ENCODE measurements at places on chromosomes 2 and 18. TPM values are rescaled to one million over a fixed set of nuclear protein-coding genes. Genes with fewer than 3 reads are reported as not detected.
A peak's percentile ranks its signal among the peaks of the same experiment; 100 is the strongest.

The TSPYL6 gene
- not detected for polyA plus RNA-seq

The ITGB6 gene
- 0.05 TPM for polyA plus RNA-seq

The GIGYF2 gene
- polyA plus RNA-seq, result 22.9 TPM

The SCYGR4 gene
- not detected for polyA plus RNA-seq

The CAPN14 gene
- 0.03 TPM for polyA plus RNA-seq

The CCDC68 gene
- polyA plus RNA-seq, result 0.22 TPM

The ALKAL2 gene
- not detected for polyA plus RNA-seq

The MDH1B gene
- polyA plus RNA-seq, result 0.33 TPM

The PJVK gene
- polyA plus RNA-seq, result 1.3 TPM

The KRTCAP3 gene
- polyA plus RNA-seq, result 2.1 TPM

The CHST9 gene
- polyA plus RNA-seq, result not detected

GRCh38 chr2:177816766-177817165 lies 255.8 kb downstream of the PDE11A start:
- no peaks in the 10 kb centered on the region for H3K36me3 ChIP-seq
- no peak overlapping the region for H3K4me3 ChIP-seq
- no peaks in the 10 kb centered on the region for H3K4me1 ChIP-seq
- H3K27ac ChIP-seq, result no peak overlapping the region

GRCh38 chr2:118044103-118044716 lies 30.3 kb upstream of the CCDC93 start:
- peaks cover 8% of the 10 kb centered on the region for H3K27me3 ChIP-seq
- DNase-seq, result no peak
- no peaks in the 10 kb centered on the region for H3K36me3 ChIP-seq
- peaks cover 12% of the 10 kb centered on the region for H3K4me1 ChIP-seq
- no peak overlapping the region for H3K27ac ChIP-seq
- no peak overlapping the region for H3K4me3 ChIP-seq

GRCh38 chr2:85230679-85231467 lies 96.9 kb downstream of the TGOLN2 start:
- DNase-seq, result no peak
- H3K4me3 ChIP-seq, result no peak overlapping the region
- no peaks in the 10 kb centered on the region for H3K36me3 ChIP-seq
- no peak overlapping the region for H3K27ac ChIP-seq

DNA sequence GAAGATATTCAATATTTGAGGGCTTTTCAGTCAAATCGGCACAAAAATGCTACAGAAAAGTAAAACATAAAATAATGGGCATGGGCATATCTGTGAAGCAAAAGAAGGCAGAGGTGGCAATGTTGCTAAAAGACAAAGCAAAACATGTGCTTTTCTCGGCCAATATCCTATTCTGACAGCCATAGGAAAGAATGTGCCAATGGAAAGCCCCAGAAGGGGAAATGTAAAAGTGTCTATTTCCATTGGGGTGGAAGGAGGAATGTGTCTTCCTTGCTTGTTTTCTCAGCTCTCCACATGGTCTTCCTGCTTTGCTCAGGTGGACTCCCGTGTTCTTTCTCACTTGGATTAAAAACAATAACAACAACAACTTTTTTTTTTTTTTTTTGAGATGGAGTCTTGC lies 13.7 kb upstream of the PER2 start:
- no peak overlapping the region for H3K4me3 ChIP-seq
- no peak overlapping the region for H3K27ac ChIP-seq
- H3K4me1 ChIP-seq, result no peaks in the 10 kb centered on the region
- H3K27me3 ChIP-seq, result peaks cover 4% of the 10 kb centered on the region
- no peaks in the 10 kb centered on the region for H3K36me3 ChIP-seq

DNA sequence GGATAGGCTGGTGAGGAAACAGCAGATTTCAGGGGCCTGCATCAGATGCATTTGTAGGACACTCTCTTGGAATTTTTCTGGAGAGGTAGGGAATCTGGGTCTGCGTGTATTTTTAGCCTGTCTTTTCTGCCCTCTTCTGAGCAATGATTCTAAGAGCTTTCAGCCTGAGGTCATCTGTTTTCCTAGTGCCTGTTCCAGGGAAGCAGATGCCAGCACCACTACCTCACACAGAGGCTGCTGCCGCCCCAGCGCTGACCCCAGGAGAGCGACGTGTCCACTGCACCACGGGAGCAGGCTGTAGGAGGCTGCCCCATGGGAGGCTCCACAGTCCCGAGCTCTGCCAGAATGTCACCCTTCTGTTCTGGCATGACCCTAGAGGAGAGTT lies 316.5 kb downstream of the CYP26B1 start:
- H3K4me1 ChIP-seq, result no peaks in the 10 kb centered on the region
- peak; percentile 27 for DNase-seq
- H3K36me3 ChIP-seq, result no peaks in the 10 kb centered on the region
- H3K27ac ChIP-seq, result no peak overlapping the region

DNA sequence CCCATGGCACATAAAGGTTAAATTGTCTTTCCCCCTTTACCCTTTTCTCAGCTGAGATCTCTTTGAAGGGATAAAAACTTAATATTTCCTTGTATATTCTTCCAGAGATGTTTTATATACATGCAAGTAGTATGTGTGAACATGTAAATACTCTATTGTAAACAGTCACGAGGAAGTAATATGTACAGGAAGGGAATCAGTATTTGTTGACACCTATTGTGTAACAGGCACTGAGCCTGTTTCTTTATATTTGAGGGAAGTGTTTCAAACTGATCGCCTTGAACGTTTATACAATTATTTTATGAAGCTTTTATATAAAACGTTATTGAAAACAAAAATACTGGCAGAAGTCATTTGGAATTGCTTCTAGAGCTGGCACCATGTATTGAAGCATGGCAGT lies 13.2 kb downstream of the RALBP1 start:
- no peaks in the 10 kb centered on the region for H3K4me1 ChIP-seq
- no peaks in the 10 kb centered on the region for H3K36me3 ChIP-seq
- H3K27ac ChIP-seq, result no peak overlapping the region
- no peaks in the 10 kb centered on the region for H3K27me3 ChIP-seq
- DNase-seq, result no peak

DNA sequence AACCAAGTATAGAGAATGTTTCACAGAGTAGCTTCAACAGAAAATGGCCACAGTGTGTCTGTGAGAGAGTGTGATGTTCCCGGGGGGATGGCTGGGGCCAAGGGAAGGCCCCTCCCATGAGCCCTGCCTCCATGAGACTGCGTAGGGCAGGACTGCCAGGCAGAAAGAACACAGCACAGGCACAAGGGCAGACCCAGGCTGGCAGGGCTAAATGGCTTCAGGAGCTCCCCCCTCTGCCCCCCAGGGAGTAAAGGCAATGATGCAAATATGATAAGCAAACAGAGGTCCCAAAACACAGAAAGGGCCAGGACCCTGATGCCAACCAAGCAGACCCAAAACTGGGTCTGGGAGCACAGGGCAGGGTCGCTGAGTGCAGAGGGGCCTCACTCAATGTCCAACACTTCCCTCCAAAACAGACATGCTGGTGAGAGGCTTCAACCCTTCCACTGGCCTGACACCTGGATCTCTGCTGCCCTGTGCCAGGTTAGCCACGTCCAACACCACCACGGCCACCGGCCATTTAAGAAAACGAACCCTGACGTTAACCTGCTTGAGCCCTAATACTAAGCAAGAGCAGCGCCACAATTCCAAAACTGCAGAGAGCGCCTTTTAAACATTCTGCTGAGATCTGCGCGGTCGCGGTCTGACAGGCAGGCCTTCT lies 90.3 kb downstream of the HDAC4 start:
- H3K4me3 ChIP-seq, result no peak overlapping the region
- H3K27me3 ChIP-seq, result no peaks in the 10 kb centered on the region
- no peaks in the 10 kb centered on the region for H3K4me1 ChIP-seq

DNA sequence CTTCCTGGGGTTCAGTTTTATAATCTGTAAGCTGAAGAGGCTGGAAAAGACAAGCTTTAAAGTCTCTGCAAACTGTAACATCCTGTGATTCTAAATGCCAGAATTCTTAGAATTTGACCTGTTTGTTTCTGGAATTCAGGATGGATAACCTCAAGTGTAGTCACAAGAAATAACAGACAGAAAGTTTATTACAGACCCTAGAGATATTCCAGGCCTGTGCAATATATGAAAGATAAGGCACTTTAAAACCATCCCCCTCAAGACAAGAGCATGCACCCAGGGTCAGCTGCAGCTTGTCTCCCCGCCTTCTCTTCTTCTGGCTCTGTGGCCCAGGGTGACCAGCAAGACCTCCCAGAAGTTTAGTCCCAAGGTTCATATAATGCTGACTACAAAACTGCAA lies 298.7 kb upstream of the ACVR2A start:
- H3K27ac ChIP-seq, result no peak overlapping the region
- H3K4me3 ChIP-seq, result no peak overlapping the region
- DNase-seq, result no peak
- H3K27me3 ChIP-seq, result no peaks in the 10 kb centered on the region

- peaks cover 29% of the 10 kb centered on the region for H3K4me1 ChIP-seq
- H3K4me3 ChIP-seq, result peak overlapping the region; percentile 76
- H3K27me3 ChIP-seq, result no peaks in the 10 kb centered on the region
- H3K36me3 ChIP-seq, result no peaks in the 10 kb centered on the region
These were observed 1.3 kb upstream of the LYPD1 start for GRCh38 chr2:132671151-132671835.

GRCh38 chr2:238286987-238287736 lies 1.2 kb downstream of the PER2 start:
- H3K27me3 ChIP-seq, result no peaks in the 10 kb centered on the region
- no peak overlapping the region for H3K4me3 ChIP-seq
- H3K27ac ChIP-seq, result no peak overlapping the region
- no peaks in the 10 kb centered on the region for H3K36me3 ChIP-seq
- H3K4me1 ChIP-seq, result peaks cover 14% of the 10 kb centered on the region

GRCh38 chr2:198143793-198144192 lies 339.4 kb downstream of the PLCL1 start:
- no peak for DNase-seq
- no peaks in the 10 kb centered on the region for H3K4me1 ChIP-seq
- no peaks in the 10 kb centered on the region for H3K36me3 ChIP-seq
- no peak overlapping the region for H3K27ac ChIP-seq
- no peak overlapping the region for H3K4me3 ChIP-seq

- H3K36me3 ChIP-seq, result no peaks in the 10 kb centered on the region
- no peaks in the 10 kb centered on the region for H3K27me3 ChIP-seq
- no peak overlapping the region for H3K4me3 ChIP-seq
- DNase-seq, result no peak
These were observed 139.0 kb upstream of the LINC00305 start for GRCh38 chr18:64287926-64288325.

GRCh38 chr2:102442967-102443828 lies 20.2 kb downstream of the IL18RAP start:
- H3K27me3 ChIP-seq, result no peaks in the 10 kb centered on the region
- peak; percentile 64 for DNase-seq
- no peaks in the 10 kb centered on the region for H3K4me1 ChIP-seq
- no peaks in the 10 kb centered on the region for H3K36me3 ChIP-seq
- H3K27ac ChIP-seq, result no peak overlapping the region

DNA sequence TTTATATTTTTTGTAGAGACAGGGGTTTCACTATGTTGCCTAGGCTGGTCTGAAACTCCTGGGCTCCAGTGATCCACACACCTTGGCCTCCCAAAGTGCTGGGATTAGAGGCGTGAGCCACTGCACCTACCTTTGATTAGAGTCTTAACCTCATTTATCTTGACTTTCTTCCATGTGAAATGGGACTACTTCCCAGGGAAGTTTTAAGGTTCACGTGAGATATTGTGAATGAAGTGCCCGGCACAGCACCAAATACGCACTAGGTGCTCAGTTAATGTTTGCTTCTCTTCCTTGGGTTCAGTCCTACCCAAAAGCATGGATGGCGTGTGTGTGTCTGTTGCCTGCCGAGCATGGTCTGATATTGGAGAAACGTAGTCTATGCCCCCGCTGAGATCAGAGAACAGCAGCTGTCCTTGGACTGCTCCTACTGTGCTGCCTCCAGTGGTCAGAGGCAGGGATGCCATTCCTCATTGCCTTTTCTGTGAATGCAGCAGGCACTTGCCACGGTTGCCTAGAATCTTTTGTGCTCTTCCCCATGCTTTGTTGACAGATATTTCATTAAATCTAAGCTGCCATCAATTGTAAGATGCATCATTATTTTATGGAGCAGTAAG lies 12.3 kb upstream of the TFCP2L1 start:
- no peaks in the 10 kb centered on the region for H3K4me1 ChIP-seq
- H3K27me3 ChIP-seq, result no peaks in the 10 kb centered on the region
- H3K4me3 ChIP-seq, result no peak overlapping the region
- H3K36me3 ChIP-seq, result no peaks in the 10 kb centered on the region
- no peak overlapping the region for H3K27ac ChIP-seq

DNA sequence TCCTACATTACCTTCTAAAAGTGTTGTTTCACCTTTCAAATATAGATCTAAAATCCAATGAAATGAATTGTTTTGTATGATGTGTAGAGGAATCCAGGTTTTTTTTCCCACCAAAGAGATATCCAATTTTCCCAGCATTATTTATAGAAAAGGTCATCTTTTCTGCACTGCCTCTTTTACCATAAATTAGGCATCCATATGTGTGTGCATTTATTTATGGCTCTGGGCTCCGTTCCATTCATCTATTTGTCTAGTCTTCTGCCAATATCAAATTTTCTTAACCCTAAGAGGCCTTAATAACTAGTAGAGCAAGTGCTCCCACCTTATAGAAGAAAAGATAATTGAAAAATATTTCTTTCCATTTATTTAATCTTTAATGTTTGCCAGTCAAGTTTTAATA lies 88.3 kb downstream of the ATAD2B start:
- no peaks in the 10 kb centered on the region for H3K36me3 ChIP-seq
- DNase-seq, result no peak
- H3K4me3 ChIP-seq, result no peak overlapping the region

- H3K27me3 ChIP-seq, result no peaks in the 10 kb centered on the region
- H3K27ac ChIP-seq, result peak overlapping the region; percentile 12
- no peak overlapping the region for H3K4me3 ChIP-seq
- H3K4me1 ChIP-seq, result peaks cover 20% of the 10 kb centered on the region
These were observed 431.2 kb downstream of the LPIN1 start for GRCh38 chr2:12177455-12178288.

DNA sequence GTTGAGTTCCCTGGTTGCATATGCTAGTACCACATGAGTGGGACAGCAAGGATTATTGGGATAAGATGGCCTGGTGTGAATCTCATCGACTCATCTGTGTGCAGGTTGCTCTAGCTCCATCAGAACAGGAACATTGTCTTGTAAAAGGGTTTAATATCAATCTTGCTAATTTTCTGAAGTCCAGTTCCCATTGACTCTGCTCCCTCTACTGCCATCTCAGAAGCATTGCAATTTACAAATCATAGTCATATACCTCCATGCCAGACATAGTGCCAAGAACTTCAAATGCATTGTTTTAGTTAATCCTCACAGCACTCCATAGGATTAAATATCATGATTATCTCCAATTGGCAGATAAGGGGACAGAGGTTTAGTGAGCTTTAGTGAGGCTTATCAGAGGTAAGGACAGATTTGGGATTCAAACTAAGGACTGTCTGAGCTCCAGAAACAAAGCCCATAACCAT lies 4.8 kb upstream of the STAT4 start:
- H3K4me1 ChIP-seq, result no peaks in the 10 kb centered on the region
- no peak overlapping the region for H3K4me3 ChIP-seq
- peaks cover 5% of the 10 kb centered on the region for H3K27me3 ChIP-seq

- no peaks in the 10 kb centered on the region for H3K4me1 ChIP-seq
- no peak overlapping the region for H3K4me3 ChIP-seq
These were observed 211.5 kb downstream of the IKZF2 start for GRCh38 chr2:212939777-212940531.

DNA sequence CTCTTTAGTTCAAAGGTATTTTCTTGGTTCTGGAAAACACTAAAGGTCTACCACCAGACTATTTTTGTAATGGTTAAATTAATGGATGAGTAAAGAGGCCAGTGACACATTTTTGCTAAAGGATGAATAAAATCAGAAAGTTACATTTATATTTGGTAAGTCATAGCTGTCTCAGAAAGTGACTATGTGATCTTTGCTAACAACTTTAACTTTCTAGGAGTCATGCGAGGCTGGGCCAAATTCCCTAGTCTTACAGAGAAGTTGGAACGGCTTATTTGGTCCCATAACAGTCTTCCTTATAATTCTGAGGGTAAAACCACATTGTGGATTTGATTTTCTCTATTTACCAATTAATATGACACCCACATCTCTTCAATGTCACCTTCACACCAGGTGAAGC lies 198.1 kb downstream of the PDE1A start:
- DNase-seq, result no peak
- H3K27ac ChIP-seq, result no peak overlapping the region
- peaks cover 9% of the 10 kb centered on the region for H3K4me1 ChIP-seq
- H3K27me3 ChIP-seq, result no peaks in the 10 kb centered on the region
- H3K4me3 ChIP-seq, result no peak overlapping the region
